ENCODE measurements at places on chromosomes 16 and 17. TPM values are rescaled to one million over a fixed set of nuclear protein-coding genes. Genes with fewer than 3 reads are reported as not detected.

Gene APOH
- not detected for total RNA-seq

Gene LRRC36
- 0.27 TPM for total RNA-seq

Gene MMP2
- 45.8 TPM for total RNA-seq

Gene USP7
- total RNA-seq, result 44.4 TPM

Gene QRICH2
- 3.0 TPM for total RNA-seq

Gene ANKFN1
- total RNA-seq, result under 0.01 TPM

DNA sequence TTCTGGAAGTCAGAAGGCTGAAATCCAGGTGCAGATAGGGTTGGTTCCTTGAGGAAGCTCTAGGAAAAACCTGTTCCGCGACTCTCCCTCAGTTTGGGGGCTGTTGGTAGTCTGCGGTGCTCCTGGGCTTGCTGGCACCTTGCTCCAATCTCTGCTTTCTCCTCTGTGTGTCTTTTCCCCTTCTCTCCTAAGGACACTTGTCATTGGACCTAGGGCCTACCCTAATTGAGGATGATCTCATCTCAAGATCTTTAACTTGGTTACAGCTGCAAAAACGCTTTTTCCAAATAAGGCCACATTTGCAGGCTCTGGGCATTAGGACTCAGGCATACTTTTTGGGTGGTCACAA lies 12.9 kb upstream of the CACNG4 start:
- DNase-seq, result no peak

GRCh38 chr17:54760836-54761235 lies 139.8 kb upstream of the TOM1L1 start:
- no peak for DNase-seq

DNA sequence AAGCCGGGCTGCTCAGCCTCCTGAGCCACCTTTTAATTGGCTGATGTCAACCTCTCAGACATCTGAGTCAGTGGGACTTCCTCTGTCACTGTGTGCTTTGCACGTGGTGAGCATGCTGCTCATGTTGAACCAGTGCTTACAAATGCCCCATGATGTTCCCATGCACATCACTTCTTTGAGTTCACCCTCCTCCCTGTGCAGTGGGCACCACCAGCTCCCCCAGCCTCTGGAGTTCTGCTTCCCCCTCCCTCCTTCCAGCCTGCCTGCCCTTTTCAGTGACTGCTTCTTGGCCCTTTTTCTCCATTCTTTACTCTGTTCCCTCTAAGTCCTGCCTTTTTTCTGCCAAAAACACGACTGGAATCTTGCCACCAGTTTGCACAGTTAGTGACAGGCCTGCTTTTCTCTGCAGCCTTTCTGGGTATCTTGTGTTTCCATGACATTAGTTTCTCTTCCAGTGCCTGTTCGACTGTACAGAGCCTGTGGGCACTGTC lies 41.6 kb downstream of the USP10 start:
- no peak for DNase-seq

- no peak for DNase-seq
These were observed 117.2 kb upstream of the METRNL start for GRCh38 chr17:82962163-82962720.

DNA sequence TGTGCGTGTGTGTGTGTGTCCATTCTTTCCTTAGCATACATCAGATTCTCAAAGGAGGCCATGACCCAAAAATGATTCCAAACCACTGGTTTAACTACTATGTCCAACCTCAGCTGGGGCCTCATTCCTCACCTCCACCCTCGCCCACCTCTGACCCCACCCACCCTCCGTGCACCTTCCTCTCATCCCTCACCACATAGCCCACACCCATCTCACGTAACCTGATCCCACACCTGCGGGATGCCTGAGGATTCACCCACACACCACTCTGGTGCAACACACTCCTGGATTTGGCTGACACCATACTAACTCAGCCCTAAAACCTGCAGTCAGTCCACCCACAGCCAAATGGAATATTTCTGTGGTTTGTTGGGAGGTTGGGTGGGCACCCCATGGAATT lies 3.3 kb upstream of the CSNK2A2 start:
- DNase-seq, result no peak

- no peak for DNase-seq
These were observed 31.9 kb downstream of the EPN2 start for GRCh38 chr17:19269106-19269505.

- no peak for DNase-seq
These were observed 10.3 kb upstream of the ABCC3 start for GRCh38 chr17:50624321-50624934.

DNA sequence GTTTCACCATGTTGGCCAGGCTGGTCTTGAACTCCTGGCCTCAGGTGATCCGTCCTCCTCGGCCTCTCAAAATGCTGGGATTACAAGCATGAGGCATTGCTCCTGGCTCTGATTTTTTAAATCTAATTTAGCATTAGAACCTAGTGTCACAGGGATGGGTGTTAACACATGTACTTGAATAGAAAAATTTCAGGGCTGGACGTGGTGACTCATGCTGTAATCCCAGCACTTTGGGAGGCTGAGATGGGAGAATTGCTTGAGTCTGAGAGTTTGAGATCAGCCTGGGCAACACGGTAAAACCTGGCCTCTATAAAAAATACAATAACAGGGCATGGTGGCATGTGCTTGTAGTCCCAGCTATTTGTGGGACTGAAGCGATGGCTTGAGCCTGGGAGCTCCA lies 6.0 kb upstream of the RNF135 start:
- DNase-seq, result no peak

- no peak for DNase-seq
These were observed 14.2 kb upstream of the SYT17 start for GRCh38 chr16:19153876-19154275.

DNA sequence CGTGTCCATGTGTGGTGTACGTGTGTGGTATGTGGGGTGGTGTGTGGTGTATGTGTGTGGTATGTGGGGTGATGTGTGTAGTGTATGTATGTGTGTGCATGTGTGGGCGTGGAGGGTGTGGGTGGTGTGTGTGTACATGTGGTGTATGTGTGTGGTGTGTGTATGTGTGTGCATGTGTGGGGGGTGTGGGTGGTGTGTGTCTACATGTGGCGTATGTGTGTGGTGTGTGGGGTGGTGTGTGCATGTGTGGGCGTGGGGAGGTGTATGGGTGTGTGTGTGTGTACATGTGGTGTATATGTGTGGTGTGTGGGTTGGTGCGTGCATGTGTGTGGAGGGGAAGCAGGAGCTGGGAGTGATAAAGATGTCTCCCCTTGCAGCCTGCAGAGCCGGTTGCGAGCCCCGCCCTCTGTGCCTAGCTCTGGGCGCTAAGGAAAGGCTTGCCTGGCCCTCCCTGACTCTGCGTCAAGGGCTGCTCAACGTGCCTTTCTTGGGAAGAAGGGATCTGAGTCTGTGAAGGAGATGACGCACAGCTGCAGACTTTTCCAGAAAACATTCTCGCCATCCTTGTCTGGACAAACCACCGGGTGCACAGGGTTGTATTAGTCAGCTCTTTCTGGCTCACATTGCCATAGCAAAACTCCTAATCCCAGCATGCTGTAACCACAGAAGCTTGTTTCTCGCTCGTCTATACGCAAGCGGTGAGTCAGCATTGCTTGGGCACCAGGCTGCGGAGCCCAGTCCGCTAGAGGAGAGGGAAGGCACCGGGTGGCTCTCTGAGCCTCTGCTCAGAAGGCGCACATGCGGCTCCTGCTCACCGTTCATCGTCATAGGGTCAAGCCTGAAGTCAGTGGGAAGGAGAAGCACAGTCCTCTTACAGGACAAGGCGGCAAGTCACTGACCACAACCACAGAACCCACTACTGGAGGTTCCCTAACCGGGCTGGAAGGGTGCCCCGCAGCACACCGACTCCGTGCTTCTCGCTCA lies 2.0 kb upstream of the CD300H start:
- peak; percentile 91 for DNase-seq
